Activated T-helper 2 cell treated with anti-CD3 and anti-CD28 coated beads, Interferon-gamma antibody, Interleukin-2, Interleukin-4, amounts not matched to agents 10 μg/mL and 5 μg/mL and 100 μg/mL, durations not matched to agents 14 hours and 24 hours and 36 hours (primary cell): ENCODE measurements at places on chromosomes 3 and 15.

- no peak for DNase-seq
These were observed 43.4 kb upstream of the LMCD1 start for GRCh38 chr3:8458238-8458661.

DNA sequence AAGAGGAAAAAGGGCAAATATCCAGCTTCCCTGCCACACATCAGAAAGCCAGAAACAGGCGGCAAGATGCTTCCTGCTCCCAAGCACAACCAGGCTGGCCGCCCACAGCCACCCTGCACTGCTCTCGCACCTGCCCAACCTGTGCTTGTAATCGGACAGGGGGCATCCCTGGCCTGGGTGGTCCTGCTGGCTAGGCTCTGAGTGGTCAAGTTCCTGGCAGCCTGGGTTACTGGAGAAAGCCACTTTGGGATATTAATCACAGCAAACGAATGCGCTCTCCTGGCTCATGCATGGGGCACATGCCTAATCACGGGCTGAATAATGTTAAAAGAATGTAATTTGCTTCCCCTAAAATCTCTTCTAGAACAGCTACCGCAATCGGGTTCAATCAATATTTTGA, 442.4 kb downstream of the MCTP2 start:
- DNase-seq: no peak

GRCh38 chr15:45134682-45135604, 5.1 kb downstream of the DUOX1 start:
- no peak for DNase-seq

DNA sequence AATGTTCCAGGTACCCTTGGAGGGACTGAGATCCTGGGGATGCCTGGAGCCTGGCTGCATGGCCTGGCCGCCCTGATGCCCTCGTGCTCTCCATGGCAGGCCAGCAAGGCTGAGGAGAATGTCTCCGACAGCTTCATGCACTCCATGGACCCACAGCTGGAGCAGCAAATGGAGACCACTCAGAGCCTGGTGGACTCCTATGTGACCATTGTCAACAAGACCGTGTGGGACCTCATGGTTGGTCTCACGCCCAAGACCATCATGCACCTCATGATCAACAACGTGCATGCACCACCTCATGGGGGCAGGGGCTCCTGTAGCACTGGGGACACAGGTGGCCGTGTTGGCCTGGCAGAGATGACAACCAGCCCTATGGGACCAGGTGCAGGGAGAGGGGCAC, 19.7 kb downstream of the GOLGA6A start:
- DNase-seq: no peak

GRCh38 chr15:89164712-89165211, 56.6 kb downstream of the RLBP1 start:
- no peak for DNase-seq

GRCh38 chr15:94229591-94230369, 1.6 kb upstream of the MCTP2 start:
- DNase-seq: peak; percentile 65

- no peak for DNase-seq
These were observed 275.8 kb upstream of the RBMS3 start for GRCh38 chr3:29004885-29005599.

GRCh38 chr3:156341831-156342416, 213.0 kb downstream of the SSR3 start:
- no peak for DNase-seq

DNA sequence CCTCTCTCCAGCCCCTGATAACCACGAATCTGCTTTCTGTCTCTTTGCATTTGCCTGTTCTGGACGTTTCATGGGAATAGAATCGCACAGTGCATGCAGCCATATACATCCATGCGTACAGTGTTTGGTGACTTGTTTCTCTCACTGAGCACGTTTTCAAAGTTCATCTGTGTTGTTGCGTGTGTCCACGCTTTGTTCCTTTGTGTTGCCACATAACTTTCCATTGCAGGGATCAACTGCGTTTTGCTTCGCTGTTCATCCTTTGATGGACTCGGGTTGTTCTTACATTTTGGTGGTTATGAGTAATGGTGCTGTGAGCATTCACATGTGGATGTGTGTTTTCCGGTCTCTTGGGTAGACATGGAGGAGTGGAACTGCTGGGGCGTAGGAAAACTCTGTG, 56.4 kb upstream of the TAMM41 start:
- no peak for DNase-seq

DNA sequence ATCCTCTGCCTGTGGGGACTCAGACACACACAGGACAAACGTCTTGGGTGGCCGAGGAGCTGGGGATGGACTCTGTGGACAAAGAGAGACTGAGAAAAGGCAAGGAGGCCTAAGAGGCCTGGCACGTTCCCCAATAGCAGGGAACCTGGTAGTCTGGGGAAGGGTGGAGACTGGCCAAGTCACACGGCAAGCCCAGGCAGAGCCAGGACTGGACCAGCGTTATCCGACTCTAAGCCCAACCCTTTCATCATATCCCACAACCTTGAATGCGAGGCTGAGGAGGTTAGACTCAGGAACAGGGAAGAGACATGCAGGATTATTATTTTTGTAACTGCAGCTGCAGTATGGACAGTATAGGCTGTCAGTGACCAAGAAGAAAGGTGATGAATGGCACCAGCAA, 53.4 kb downstream of the SLC6A11 start:
- no peak for DNase-seq

DNA sequence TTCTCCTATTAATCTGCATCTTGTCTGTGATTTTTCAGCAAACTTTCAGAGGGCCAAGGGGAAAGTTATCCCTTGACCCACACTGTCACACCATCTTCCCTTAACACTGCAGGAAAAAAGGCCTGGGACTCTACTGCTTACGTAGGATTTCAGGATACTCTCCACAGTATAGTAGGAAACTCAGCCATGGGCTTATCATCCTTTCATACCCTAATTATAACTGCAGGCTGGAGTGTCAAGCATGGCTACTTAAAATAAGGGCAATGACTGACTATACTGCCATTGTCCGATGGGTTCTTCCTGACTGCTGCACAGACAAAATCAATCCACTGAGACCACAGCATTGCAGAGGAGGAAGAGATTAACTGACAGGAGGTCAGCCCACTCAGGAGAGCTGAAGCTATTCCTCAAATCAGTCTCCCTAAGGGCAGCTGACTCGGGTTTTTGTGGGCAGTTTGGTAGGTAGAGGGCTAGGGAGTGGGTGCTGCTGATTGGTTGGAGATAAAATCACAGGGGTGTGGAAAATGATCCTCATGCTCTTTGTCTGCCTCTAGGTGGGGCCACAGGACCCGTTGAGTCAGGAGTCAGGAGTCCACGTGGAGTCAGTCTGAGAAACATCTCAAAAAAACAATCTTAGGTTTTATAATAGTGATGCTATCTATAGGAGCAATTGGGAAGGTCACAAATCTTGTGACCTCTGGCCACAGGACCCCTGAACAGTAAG, 118.2 kb upstream of the STRIT1 start:
- DNase-seq: no peak

GRCh38 chr15:81052046-81052445, 51.3 kb downstream of the TLNRD1 start:
- DNase-seq: no peak

GRCh38 chr3:97871801-97872524, 50.2 kb downstream of the CRYBG3 start:
- DNase-seq: peak; percentile 20

GRCh38 chr3:55183201-55183600, 255.3 kb upstream of the LRTM1 start:
- no peak for DNase-seq

DNA sequence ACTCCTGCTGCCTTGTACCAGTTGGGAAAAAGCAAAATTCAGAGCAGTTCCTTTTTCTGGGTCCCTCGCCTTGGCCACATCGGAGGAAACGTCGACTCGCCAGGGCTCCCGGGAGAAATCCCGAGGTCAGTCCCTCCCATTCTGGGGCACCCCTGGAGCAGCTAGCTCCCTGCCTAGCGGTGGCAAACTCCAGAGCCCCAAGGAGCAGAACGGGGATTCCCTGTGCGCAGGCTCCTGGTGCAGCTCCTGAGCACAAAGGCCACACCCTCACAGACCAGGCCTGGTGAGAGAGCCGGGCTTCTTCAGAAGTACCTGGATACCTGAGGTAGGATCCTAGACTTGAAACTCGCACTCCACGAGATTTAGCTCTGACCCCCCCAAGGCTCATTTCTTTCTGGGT, 2.6 kb downstream of the LRRC3B start:
- DNase-seq: no peak

DNA sequence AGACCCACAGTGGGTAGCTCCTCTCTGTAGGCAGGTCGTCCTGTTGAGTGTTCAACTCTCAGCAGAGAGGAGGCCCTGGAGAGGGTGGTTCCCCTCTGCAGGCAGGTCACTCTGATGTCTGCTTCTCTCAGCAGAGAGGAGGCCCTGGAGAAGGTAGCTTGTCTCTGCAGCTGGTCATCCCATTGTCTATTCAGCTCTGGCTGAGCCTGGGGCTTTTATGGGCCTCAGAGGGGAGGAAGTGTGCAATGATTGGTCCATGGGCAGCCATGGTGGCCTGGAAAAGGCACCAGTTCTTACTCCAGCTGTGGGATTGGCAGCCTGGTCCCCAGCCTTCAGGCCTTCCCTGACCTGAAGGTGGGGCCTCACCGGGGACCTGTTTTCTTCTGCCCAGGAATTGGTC, 52.9 kb downstream of the PPCDC start:
- DNase-seq: no peak

DNA sequence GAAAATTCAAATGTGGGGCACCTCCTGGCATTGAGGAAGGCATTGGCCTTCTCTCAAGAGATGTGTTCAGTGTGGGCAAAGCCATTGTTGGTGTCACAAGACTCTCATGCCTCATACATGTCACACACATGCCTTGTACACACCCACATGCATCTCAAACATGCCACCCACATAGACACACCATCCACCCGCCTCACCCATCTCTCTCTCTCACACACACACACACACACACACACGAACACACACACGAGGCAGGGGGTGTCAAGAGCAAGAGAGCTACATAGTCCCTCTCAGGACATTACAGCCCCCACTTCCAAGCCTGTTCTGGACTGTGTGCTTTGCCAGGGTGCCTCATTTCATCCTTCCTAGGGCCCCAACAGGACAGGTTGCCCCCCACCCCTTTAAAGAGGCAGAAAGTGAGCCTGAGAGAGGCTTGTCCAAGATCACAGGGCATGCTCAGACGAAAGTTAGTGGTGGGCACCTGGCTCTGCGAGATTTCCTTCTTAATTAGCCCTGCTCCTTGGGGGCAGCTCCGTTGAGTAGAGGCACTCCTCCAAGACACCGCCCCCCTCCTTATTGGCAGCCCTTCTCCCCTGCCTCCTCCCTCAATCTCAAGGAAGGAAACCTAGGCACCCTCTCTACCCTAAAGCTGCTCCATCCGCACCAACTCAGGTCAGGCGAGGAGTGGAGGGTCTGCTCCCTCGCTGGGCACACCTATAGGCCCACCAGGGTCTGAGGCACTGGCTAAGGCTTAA, 50.5 kb upstream of the CCDC174 start:
- no peak for DNase-seq

DNA sequence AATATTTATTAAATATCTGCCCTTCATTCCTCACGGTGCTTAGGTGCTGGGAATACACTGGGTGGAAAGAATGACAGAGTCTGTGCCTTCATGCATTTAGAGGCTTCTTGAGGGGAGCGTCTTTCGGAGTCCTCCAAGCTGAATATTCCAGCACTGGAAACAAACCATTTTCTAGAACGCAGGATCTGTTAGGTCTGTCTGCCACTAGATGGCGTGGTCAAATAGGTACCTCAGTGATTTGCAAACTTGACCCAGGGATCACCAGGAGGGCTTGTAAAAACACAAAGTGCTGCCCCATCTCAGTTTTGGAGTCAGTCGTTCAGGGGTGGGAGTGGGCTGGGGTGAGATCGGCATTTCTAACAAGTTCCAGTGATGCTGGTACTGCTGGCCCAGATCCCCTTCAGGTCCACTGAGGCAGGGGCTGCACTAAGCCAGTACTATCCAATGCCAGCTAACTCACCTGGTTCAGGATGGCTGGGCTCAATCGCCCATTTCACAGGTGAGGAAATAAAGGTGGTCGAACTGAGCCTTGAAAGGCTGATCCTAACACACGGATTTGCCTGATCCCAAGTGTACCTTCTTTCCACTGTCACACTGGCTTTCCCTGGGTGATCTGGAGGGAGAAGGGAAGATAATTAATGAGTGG, 14.8 kb downstream of the ARNT2 start:
- no peak for DNase-seq

DNA sequence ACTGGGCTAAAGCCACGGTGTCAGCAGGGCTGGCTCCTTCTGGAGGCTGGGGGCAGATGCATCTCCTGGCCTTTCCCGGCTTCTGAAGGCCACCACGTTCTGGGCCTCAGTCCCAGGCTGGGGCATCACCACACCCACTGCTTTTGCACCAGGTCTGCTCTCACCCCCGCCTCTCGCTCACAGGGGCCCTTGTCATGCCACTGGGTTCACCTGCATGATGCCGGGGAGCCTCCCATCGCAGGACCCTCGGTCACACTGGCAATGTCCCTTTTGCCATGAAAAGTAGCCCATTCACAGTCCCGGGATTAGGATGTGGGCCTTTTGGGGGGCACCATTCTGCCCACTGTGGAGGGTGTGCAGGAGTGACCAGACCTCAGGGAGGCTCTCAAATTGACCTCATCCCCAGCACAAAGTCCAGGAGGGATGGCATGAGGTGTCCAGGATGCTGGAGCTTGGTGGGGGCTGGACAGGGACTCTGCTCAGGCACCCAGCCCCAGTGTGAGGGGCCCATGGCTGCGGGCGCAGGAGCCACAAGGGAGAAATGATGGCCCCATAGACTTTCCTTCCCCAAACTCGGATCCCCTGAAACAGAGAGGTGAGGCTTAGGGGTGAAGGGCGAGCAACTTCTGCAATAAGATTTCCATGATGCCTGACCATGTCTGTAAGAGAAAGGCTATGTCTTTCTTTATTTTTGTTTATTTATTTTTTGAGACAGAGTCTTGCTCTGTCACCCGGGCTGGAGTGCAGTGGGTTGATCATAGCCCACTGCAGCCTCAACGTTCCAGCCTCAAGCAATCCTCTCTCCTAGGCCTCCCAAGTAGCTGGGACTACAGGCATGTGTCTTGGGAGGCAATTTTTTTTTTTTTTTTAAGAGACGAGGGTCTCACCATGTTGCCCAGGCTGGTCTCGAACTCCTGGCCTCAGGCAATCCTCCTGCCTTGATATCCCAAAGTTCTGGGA, 189.1 kb downstream of the GOLGA6L6 start:
- no peak for DNase-seq

- no peak for DNase-seq
These were observed 87.8 kb upstream of the LMOD3 start for GRCh38 chr3:69210068-69210730.

GRCh38 chr15:93479715-93480114, 390.7 kb upstream of the RGMA start:
- no peak for DNase-seq
